ENCODE measurements at places on chromosomes 5 and 9.
A peak's percentile ranks its signal among the peaks of the same experiment; 100 is the strongest.

DNA sequence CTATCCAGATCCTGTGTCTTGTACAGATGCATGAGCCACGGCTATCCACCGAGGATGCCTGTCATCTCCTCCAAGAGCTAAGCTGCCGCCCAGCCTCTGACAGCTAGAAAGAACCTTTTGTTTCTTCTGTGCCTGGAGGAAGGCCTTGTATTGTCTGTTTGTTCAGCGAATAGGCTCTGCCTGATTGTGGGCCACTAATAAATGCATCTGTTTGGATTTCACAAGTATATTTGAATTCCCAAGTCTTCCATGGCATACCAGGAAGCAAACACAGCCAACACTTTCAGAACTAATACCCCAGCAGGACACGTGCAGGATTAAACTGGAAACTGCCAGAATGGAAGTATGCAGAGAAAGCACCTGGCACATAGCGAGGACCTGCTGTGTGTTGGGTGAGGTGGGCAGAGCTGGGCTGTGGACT, 92.7 kb upstream of the NEURL1B start:
- DNase-seq = peak; percentile 21

DNA sequence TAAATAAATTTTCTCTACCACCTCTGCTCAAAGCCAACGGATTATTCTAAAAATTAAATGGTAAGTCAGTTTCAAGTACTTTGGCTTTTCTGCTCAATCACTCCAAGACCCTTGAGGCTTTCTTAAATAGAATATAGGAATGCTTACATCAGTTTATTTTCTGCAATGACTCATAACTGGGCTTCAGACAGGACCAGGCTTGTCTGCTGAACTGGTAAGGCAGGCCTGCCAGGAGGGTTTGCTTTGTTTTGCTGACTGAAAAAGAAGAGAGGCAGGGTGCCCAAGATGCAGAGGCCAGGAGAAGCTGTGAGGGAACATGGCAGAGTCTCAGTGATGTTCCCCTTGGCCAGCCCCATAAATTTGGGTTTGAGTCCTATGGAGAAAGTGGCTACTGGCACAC, 60.3 kb upstream of the EPB41L4A start:
- no peak for DNase-seq

DNA sequence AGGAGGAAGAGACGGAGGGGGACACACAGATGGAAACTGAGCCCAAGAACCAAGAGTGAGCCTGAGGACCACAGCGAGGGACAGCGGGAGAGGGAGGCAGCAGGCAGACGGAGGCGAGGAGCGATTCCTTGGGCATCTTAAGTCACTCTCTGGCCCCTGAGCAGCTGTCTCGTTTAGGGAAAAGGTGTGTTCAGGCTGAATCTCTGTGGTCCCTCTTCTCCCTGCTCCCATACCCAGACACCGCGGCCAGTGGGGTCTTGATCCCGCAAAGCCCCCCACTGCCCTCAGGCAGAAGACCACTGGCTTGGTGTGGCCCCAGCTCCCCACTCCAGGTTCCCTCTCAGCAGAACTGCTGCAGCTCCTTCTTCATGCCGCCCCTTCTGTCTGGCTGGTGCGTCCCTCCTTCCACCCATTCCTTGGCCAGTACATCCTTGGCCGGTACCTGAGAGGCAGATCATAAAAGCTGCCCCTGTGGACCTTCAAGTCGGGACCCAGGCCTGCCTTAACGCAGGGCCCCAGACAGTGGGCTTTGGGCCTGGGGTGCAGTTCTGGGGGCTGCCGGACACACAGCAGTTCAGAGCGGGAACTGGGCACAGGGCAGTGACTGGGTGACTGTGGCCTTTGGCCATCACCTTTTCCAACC, 5.8 kb upstream of the RALGDS start:
- DNase-seq = no peak

DNA sequence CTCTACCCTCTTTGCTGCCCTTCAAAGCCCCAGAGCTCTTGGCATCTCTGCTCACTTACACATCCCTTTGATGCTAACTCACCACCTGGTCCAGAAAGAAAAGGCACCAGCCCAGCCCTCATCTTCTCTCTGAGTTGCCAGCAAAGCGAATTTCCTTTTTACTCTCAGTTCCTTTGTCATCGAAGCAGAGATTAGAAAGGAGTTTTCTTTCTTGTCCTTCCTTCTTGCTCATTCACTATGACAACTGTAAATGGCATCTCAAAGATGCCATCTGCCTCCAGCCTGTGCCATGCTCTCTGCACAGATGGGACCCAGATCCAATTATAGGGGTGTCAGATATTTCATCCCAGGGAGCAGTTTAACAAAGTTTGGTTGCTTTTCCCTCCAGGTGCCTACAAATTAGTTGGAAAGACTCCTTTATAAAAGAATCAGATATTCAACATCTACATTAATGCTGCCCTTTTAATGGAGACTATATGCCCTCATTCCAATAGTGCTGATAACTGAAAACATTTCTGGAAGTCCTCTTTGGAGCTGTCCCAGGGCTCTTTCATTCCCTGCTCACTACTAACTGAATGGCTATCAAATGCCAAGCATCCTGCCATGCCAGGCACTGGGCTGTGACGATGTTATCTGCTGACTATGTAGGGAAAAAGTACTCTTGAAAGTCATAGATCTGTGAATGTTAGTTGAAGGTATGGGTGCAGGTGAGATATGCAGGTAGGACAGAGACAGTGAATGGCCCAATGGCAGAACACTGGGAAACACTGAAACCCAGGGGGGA, 58.9 kb downstream of the SUSD1 start:
- DNase-seq = no peak

DNA sequence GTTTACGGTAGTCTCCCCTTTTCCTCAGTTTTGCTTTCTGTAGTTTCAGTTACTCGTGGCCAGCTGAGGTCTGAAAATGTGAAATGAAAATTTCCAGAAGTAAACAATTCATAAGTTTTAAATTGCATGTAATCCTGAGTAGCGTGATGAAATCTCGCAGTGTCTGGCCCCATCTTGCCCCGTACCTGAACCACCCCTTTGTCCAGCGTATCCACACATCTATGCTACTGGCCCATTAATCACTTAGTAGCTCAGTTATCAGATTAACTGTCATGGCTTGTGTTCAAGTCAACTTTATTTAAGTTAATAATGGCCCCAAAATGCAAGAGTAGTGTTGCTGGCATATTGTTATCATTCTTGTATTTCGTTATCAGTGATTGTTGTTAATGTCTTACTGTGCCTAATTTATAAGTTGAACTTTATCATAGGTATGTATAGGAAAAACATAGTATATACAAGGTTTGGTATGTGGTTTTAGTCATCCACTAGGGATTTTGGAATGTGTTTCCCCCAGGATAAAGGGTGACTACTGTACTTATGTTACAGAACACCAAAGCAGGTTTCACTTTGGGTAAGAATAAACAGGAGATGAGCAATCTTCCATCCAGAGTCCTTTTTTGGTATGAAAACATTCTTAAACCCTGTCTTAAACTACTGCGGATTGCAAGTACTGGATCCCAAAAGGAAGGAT, 118.4 kb upstream of the KCNN2 start:
- no peak for DNase-seq

DNA sequence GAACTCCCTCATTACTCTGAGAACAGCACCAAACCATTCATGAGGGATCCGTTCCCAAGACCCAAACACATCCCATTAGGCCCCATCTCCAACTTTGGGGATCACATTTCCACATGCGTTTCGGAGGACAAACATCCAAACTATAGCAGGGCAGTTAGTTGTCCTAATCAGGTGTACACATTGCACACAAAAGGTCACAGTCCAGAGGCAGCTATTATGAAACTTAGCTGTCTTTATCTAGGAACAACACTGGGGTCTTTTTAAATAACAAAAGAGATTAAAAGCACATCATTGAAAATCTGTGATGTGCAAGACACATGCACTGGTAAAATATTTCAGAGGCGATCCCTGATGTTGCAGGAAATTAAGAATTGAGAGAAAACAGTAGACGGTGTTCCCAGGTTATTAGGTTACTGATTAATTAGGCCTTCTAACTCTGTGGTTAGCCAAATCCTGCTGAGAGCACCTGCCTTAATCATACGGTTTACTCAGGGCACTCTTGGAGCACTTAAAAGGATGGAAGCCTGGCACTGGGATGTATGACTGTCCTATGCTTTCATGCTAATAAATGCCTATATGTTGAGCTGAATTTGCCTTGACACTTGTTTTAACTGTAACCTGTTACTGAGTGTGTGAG, 1574.5 kb upstream of the WWC1 start:
- no peak for DNase-seq

DNA sequence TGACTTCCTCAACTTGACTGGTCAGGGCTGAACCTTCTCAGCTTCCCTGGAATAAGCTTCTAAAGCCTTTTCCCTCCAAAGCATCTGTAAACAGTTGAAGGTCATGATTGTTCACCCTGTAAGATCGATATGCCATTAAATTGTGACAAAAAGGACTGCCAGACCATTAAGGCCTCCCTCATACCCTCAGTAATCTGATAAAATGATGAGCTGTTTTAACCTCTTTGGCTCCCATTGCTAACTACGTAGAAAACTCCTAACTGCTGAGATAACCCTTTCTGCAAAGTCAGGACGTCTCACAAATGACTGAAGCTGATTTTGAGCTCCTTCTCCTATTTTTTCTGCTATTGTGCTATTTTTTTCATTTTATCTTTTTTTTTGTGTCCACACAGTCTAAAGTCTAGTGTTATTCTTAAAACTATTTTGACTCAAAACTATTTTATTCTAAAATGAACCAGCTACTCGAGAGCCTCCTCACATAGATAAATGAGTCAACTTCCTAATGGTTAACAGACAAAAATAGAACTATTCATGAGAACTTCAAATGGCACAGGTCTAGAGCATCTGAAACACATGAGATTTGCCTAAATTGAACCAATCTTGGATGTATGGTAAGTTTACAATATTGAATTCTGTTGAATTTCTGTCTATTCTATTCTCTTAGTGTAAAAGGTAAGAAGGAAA, 395.6 kb upstream of the TLE4 start:
- DNase-seq = no peak

GRCh38 chr9:90909747-90910283, 108.2 kb downstream of the SYK start:
- DNase-seq = no peak

DNA sequence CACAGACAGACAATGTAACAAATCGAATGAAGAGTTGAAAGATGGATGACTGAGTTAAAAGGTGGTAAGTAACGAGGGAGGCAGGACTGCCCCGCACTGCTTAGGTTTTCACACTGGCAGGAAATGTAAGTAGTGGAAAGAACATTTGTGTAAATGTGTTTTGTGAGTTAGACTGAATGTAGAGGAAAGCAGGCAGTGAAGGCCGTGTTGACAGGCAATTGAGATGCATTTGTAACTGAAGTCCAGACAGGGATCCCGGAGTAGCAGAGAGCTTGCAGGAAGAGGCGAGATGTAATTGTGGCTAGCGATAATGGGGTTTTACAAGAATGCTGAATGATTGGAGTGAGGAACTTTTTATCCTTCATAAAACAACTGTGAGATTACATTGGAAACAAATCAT, 20.0 kb upstream of the SH3PXD2B start:
- no peak for DNase-seq

GRCh38 chr5:66737096-66737495, 140.9 kb downstream of the MAST4 start:
- no peak for DNase-seq

- no peak for DNase-seq
Measured at GRCh38 chr5:39411061-39411460, 13.7 kb downstream of the DAB2 start.
